Stimulated activated CD4-positive, alpha-beta T cell treated with anti-CD3 and anti-CD28 coated beads, Interleukin-12 subunit alpha, Interleukin-12 subunit beta, amount 100 ng/mL, for 4 hours (primary cell): ENCODE measurements at places on chromosomes 6 and 20.

GRCh38 chr6:93568169-93568568 lies 148.8 kb upstream of the EPHA7 start:
- DNase-seq, result no peak

GRCh38 chr20:50554694-50555579 lies 44.8 kb downstream of the PTPN1 start:
- DNase-seq, result no peak

DNA sequence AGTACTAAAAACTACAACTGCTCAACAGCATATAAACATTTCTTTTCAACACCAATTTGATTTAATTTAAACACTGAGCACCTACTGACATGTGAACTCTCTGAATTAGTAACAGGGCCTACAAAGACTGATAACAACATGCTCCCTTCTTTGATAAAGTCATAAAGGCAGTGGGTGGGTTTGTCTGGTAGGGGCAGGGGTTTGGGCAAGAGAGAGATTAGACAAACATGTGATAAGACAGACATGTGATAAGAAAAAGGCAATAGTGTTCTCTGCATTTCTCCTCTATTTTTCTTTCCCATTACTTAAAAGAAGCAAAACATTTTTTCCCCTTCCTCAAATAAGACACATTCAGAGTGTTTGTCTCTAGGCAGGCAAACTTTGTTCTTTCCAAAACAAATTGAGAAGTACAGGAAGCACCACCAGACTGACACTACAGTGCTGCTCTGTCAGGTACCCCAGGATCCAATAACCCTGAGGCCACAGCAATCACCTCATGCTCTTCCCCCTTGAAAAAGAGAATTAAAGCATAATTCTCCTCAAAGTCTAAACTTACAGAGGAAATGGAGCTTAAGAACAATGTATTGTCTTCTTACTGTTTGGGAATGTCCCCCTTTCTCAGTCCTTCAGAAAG lies 11.9 kb downstream of the C6orf52 start:
- no peak for DNase-seq

GRCh38 chr6:42471142-42471541 lies 19.4 kb upstream of the TRERF1 start:
- no peak for DNase-seq

GRCh38 chr20:47282864-47283263 lies 73.6 kb downstream of the ZMYND8 start:
- no peak for DNase-seq

- no peak for DNase-seq
Measured at GRCh38 chr6:108687921-108688320, 127.2 kb downstream of the FOXO3 start.

GRCh38 chr20:13855613-13856012 lies 70.8 kb downstream of the NDUFAF5 start:
- no peak for DNase-seq

DNA sequence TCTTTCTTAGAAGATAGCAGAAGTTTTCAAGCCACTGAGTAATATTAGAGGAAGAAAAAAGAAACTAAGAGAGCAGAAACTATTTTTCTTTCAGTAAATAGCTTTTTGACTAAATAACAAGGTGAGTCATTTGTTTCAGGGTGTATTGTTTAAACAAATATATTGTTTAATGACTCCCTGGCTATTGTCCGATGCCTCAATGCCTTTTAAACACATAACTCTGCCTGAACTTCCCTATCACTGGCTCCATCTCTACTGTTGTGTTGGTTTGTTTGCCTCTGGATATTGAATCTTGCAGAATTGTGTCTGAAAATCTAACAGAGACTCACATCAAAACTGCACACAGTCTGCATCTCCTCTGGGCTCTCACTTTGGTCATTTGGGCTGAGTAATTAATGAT lies 19.6 kb upstream of the CLIC5 start:
- DNase-seq, result no peak

DNA sequence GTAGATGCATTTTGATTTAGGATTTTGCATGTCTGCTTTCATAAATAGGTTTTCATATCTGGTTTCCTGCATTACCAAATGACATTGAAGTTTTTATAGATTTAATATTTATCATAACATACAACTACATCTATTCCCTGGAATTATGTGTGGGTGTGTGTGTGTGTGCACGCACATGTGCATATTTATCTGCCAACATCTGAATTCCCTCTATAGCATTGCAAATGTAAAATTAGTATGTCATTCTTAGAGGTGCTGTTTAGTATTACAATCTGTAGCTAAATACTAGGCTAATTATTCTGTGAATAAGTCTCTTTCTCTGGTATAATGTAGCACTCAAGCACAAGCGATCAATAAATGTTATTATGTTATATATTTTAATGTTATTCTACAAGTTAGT lies 477.9 kb upstream of the FLRT3 start:
- DNase-seq, result no peak

DNA sequence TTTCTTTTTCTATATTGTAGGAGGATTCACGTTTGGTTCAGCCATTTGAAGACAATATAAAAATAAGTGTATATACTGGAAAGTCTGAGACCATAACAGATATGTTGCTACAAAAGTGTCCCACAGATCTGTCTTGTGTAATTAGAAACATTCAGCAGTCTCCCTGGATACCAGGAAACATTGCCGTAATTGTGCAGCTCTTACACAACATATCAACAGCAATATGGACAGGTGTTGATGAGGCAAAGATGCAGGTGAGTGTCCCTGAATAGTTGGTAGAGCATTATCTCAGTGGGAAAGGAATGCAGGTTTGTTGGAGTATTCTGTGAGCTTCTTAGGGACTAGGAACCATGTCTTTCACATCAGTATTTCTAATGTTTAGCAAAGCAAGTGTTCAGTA lies 18.3 kb upstream of the ADGRF4 start:
- DNase-seq, result no peak

DNA sequence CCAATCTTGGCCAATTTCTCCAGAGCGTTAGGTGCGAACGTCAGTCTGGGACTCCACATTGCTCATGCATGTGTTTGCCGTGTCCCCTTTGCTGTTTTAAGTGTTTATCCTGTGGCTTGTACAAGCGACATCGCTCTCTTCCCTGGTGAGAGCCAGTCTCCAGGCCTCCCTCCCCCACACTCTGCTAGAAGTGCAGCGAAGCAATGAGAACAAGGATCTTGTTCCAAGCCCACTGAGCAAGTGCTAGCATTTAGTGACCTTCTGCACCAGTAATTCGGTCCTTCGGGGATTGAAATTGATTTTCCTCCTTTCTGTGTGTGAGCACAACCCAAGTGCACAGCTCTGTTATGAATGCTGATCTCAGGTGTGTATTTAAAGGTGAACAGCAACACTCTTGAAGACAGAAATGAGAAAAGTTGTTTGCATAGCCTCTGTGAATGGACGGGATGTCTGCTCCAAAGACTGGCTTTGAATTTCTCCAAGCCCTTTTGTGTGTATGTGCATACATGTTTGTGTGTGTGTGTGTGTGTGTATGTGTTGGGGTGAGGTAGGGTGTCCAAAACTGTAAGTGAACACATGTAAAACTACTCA lies 29.0 kb downstream of the CD83 start:
- no peak for DNase-seq

- no peak for DNase-seq
Measured at GRCh38 chr20:59152559-59153354, 10.9 kb upstream of the ZNF831 start.

DNA sequence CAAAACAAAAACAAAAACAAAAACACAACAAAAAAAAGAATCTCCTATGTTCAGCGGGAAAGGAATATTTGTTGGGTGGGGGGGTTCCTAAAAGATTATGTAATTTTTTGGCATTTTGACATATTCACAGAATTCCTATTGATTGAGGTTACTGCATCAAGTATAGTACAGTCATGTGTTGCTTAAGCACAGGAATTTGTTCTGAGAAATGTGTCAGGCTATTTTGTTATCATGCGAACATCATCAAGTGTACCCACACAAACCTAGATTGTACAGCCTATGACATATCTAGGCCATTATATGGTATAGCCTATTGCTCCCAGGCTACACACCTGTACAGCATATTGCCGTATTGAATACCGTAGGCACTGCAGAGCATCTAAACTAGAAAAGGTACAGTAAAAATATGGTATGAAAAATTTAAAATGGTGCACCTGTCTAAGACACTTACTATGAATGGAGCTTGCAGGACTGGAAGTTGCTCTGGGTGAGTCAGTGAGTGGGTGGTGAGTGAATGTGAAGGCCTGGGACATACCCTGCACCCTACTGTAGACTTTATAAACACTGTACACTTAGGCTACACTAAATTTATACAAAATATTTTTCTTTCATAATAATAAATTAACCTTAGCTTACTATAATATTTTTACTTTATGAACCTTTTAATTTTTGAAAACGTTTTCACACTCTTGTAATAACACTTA lies 110.6 kb downstream of the CDKAL1 start:
- DNase-seq, result no peak

- no peak for DNase-seq
Measured at GRCh38 chr20:19026121-19026878, 186.1 kb upstream of the SLC24A3 start.

DNA sequence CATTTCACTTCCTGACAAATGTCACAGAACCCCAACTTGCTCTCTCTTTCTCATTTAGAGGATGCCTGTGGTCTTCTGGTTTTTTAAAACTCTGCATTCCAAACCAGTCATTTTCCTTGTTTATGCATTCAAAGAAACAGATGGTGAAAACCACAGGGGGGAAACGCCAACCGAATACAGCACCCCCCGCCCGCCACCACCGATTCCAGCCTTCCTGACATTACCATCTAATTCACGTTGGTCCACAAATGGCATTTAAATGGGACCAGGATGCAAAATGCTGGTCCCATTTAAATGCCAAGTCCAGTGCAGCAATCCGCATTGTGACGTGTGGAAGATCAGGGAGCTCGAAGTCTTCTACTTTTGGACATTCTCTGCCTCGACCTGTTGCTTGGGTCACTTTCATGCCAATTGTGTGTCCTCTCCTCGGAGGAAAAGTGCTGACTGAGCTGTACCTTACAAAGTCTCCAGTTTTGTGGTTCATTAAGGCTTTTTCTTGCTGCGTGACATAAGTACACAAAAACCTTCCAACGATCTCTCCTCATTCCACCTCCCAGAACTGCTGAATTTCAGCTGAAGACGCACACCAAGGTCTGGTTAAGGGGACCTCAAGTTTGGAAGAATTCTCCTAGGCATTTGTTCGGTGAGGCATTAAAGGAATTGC lies 35.8 kb downstream of the NEDD9 start:
- no peak for DNase-seq

- DNase-seq, result no peak
Measured at GRCh38 chr6:150134280-150134920, 8.4 kb upstream of the PPP1R14C start.

DNA sequence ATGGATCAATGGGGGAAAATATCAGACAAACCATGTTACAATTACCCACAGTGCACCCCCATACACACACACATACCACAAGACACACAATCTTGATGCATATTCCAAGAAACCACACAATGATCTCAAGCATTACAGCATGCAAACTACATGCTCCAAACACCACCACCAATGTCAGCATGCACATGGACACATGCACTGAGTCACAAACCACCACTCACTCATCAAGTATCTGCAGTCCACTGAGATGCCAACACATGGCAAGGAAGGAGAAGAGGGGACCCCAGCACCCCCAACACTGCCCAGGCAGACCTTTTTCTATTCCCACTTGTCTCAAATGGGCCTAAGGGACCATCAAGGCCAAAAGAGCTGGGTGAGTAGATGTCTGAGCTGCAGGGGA lies 91.6 kb downstream of the PREX1 start:
- DNase-seq, result no peak

- no peak for DNase-seq
Measured at GRCh38 chr20:10680571-10680970, 6.8 kb upstream of the JAG1 start.

DNA sequence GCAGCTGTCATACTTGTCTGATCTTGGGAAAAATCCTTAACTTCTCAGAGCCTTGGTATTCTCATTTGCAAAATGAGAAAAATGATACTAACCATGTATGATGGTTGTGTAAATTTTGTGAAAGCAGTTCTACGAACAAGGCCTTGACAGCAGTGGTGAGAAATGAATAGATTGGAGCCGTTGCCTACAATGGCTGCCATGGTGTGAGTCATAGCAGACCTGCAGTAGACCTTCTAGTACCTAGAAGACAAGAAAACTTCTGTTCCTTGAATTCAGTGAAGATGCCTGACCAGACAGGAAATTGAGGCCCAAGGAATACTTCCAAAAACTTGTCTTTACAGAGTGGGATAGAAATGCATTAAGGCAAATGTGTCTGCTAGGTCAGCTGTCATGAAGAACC lies 338.9 kb downstream of the QKI start:
- no peak for DNase-seq

DNA sequence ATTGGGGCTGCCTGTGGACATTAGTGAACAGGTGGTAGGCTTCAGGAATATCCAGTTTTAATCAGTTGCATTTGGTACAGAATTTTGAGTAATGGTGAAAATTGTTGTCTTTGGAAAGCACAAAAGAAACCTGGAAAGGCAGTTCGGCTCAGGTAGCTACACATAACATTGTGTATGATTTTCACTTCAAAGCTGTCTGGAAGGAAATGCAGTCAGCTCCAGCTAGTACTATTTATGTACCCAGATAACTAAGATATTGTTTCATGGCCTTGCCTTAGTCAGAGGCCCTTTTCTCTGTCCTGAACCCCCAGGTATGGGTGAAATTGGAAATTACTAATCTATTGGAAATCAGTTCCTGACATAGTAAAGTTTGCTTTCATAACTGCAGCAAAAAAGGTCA lies 195.6 kb upstream of the UST start:
- DNase-seq, result no peak

DNA sequence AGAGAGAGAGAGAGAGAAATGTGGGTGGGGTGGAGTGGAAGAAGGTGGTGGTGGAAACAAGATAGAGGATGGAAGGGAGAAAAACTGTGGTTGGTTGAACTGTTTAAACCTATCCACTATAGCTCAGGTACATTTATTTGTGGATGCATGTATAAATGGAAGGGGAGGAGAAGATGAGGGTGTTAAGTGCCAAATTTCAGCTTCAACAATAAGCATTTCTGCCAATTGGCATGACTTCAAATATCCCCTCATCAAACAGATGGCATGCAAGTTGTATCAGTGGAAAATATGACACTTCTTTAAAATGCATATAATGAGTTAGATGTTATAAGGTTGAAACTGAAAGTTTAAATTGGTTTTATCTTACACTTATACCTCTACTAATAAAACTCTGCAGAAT lies 216.1 kb downstream of the LMBRD1 start:
- DNase-seq, result no peak

GRCh38 chr6:95410168-95410567 lies 167.2 kb upstream of the MANEA start:
- no peak for DNase-seq

GRCh38 chr6:161044335-161044734 lies 52.8 kb downstream of the MAP3K4 start:
- DNase-seq, result no peak
